Type B pancreatic cell (in vitro differentiated cells): ENCODE measurements at places on chromosomes 1 and 21. TPM values are rescaled to one million over a fixed set of nuclear protein-coding genes. Genes with fewer than 3 reads are reported as not detected.

GRCh38 chr1:37033355-37034101, 787 bp downstream of the GRIK3 start:
- no peak for DNase-seq
- peaks cover 82% of the 10 kb centered on the region for H3K27me3 ChIP-seq
- peak overlapping the region; percentile 49 for H3K4me3 ChIP-seq
- peaks cover 5% of the 10 kb centered on the region for H3K4me1 ChIP-seq
- no peak overlapping the region for H3K27ac ChIP-seq
- no peaks in the 10 kb centered on the region for H3K36me3 ChIP-seq

KHDRBS1 gene
- total RNA-seq = 136 and 202 TPM in 2 replicates

IL12RB2 gene
- total RNA-seq = 0.46 and 0.69 TPM in 2 replicates

GRCh38 chr1:237879195-237879594, 11.5 kb downstream of the ZP4 start:
- no peaks in the 10 kb centered on the region for H3K27me3 ChIP-seq
- no peak for DNase-seq
- no peaks in the 10 kb centered on the region for H3K36me3 ChIP-seq

- H3K27ac ChIP-seq = no peak overlapping the region
- peaks cover 10% of the 10 kb centered on the region for H3K27me3 ChIP-seq
- H3K4me3 ChIP-seq = no peak overlapping the region
- DNase-seq = no peak
Observed at GRCh38 chr1:33123266-33123665, 42.3 kb downstream of the AZIN2 start.

DNA sequence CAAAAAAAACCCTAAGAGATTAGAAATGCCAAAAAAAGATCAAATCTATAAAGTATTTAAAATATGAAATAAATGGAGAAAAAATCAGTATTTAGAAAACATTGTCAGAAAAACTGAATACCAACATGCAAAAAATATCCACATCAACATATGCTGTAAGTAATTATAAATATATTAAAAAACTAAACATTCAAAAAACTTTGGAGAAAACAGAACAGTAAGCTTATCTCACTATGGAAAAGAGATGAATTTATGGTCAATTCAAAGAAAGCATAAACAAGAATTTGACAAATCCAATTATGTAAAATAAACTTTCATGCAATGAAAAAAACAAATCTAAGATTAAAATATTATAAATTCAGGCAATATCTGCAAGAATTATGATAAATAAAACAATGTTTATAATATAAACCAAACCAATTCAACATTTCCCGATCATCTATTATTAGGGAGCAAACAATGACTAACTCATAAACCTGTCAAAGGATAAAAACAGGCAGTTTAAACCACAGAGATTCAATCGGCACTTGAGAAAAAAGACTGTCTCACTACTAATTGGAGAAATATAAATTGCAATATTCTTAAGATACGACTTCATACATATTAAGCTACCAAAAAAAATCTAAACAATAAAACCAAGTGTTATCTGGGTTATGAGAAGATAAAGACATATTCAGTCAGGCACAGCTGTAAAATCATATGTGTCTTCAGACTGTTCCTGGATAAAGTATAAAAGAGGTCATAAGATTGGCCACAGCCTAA, 21.8 kb downstream of the EYA3 start:
- H3K27me3 ChIP-seq = no peaks in the 10 kb centered on the region
- peaks cover 4% of the 10 kb centered on the region for H3K36me3 ChIP-seq
- no peak overlapping the region for H3K4me3 ChIP-seq

- H3K4me1 ChIP-seq = no peaks in the 10 kb centered on the region
- H3K27me3 ChIP-seq = no peaks in the 10 kb centered on the region
- no peak for DNase-seq
- no peaks in the 10 kb centered on the region for H3K36me3 ChIP-seq
Observed at GRCh38 chr1:183956559-183957188, 80.9 kb downstream of the COLGALT2 start.

DNA sequence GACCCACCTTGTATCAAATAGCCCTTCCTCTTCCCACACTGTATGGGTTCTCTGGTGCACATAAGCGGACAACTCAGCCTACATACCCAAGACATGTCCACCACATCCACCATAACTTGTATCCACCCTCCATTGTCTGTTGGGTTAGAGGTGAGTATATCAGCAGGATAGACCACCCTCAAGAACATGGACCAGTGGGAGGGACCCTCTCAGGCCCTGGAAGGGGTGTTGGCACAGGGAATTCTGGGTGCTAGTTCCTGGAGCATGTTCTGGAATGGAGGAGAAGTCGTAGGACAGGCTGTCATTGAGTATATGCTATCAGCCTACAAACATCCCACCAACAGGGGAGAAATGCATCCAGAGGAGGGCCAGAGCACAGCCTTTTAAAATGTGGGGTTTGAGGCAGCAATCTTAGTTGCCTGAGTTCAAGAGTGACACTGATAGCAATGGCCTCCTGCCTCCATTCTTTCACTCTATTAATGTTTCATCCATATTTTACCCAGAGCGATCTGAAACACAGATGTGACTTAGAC, 7.5 kb downstream of the CD55 start:
- no peaks in the 10 kb centered on the region for H3K4me1 ChIP-seq
- H3K4me3 ChIP-seq = peak overlapping the region; percentile 7
- peak overlapping the region; percentile 57 for H3K27ac ChIP-seq
- H3K36me3 ChIP-seq = peaks cover 42% of the 10 kb centered on the region
- no peaks in the 10 kb centered on the region for H3K27me3 ChIP-seq
- DNase-seq = no peak

VSIG8 gene
- not detected in 2 replicates for total RNA-seq

DMBX1 gene
- 0.10 TPM in 1 of 2 replicates, not detected in the other for total RNA-seq

DNA sequence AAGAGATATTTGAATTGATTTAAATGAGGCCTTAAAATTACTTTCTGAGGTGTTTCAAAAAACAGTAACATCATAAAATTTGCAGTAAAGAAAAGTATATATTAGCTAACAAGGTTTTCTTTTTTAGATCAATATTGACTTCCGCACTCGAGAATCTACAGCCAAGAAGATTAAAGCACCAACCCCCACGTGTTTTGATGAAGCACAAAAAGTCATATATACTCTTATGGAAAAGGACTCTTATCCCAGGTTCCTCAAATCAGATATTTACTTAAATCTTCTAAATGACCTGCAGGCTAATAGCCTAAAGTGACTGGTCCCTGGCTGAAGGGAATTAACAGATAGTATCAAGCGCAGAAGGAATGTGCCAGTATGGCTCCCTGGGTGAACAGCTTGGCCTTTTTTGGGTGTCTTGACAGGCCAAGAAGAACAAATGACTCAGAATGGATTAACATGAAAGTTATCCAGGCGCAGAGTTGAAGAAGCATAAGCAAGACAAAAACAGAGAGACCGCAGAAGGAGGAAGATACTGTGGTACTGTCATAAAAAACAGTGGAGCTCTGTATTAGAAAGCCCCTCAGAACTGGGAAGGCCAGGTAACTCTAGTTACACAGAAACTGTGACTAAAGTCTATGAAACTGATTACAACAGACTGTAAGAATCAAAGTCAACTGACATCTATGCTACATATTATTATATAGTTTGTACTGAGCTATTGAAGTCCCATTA, 3.6 kb downstream of the RGS1 start:
- H3K27ac ChIP-seq = no peak overlapping the region
- no peaks in the 10 kb centered on the region for H3K36me3 ChIP-seq
- DNase-seq = no peak
- H3K4me3 ChIP-seq = no peak overlapping the region

- DNase-seq = no peak
- no peak overlapping the region for H3K27ac ChIP-seq
- H3K36me3 ChIP-seq = no peaks in the 10 kb centered on the region
- H3K4me1 ChIP-seq = no peaks in the 10 kb centered on the region
- no peaks in the 10 kb centered on the region for H3K27me3 ChIP-seq
- H3K4me3 ChIP-seq = no peak overlapping the region
Observed at GRCh38 chr1:59528900-59529299, 232.0 kb downstream of the FGGY start.

GRCh38 chr1:180211156-180211859, 18.8 kb upstream of the LHX4 start:
- no peak for DNase-seq
- H3K27ac ChIP-seq = no peak overlapping the region
- H3K4me1 ChIP-seq = no peaks in the 10 kb centered on the region
- no peaks in the 10 kb centered on the region for H3K36me3 ChIP-seq
- H3K4me3 ChIP-seq = no peak overlapping the region

DNA sequence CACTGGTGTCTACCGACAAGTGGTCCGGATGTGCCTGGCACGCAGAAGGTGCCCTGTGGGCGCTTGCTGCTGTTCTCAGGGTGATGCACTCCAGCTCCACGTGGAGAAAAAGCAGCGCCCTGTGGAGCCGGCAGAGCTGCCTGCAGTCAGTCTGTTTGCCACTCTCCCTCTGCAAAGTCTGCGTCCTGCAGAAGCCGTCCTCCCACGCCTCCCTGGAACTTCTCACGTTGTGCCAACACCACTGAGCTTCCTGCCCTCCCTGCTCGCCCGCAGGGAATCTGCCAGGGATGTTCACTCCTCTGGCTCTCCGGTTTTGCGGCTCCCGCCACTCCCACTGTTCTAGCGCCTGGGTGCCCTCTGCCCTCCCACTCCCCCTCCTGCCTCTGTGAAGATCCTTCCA, 19.8 kb upstream of the UBXN10 start:
- no peak overlapping the region for H3K27ac ChIP-seq
- no peaks in the 10 kb centered on the region for H3K4me1 ChIP-seq
- H3K36me3 ChIP-seq = no peaks in the 10 kb centered on the region
- no peak for DNase-seq

NMNAT2 gene
- total RNA-seq = 3.7 and 8.2 TPM in 2 replicates

GRCh38 chr1:184385865-184386311, 941 bp upstream of the C1orf21 start:
- H3K27ac ChIP-seq = peak overlapping the region; percentile 83
- H3K27me3 ChIP-seq = peaks cover 43% of the 10 kb centered on the region
- H3K4me3 ChIP-seq = peak overlapping the region; percentile 87
- DNase-seq = no peak

DNA sequence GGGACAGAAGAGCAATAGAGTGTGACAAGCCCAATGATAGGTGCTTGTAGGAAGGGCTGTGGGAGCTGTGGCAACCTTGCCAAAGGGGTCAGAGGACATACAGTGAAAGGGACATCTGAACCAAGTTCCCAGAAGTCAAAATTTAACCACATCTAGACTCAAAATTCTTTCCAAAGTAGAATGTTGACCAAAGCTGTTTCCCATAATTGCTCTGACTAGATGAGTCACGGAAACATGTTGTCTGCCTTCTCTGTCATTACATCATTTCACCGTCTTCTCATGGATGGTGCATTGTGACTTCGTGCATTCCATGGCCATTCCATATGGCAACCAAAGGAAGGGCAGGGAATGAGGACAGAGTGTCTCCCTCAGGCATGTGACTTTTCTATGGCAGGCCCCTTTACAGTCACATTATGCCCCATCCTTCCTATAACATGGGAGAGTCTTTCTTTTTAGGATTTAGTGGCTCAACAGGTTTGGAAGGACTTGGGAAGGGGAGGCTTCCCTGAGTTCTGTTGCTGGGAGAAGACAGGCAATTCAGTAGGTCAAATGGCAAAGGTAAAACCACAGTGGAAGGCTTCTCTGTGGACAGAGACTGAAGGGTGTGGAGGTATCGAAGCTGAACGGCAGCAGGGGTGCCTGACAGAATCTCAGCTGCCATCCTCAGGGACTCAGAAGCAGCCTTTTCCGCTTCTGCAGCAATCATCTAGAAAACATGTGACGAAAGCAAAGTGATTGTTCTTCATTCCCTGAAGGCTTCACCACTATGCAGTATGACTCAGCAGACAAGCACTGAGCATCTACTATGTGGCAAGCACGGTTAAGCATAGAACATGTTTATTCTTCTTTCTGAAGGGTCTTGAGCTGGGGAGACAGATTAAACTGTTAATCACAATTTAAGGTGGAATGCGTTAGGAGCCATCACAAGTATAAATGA, 24.7 kb downstream of the NPHS2 start:
- DNase-seq = no peak
- no peaks in the 10 kb centered on the region for H3K4me1 ChIP-seq

ESRRG gene
- total RNA-seq = 20.7 and 26.2 TPM in 2 replicates
